Ammon's horn (tissue), 1 donor: ENCODE measurements at places on chromosomes 5 and 9.

DNA sequence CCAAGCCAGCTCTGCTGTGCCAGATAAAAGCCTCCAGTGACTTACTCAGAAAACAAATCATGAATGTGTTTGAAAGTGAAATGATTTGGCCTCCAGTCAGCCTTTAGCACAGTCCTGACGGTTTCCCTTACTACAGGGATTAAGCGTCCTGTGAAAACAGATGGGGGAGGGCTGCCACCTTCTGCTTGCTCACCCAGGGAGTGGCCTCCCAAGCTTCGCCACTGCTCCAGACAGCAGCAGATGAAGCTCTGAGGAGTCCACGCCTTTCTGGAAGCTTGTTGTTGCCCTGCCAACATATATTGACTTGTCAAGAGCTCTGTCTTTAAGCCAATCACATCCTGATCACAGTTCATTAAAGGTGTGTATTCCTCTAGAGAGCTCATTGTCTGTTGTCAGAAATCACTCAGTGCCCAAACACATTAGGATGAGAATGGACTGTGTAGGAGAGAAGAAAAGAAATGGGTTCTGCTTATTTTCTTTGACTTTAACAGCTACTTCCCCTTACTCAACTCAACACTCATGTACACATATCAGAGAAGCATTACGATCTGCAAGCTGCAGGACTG is 4.9 kb upstream of the FYB1 start:
- DNase-seq, result no peak

DNA sequence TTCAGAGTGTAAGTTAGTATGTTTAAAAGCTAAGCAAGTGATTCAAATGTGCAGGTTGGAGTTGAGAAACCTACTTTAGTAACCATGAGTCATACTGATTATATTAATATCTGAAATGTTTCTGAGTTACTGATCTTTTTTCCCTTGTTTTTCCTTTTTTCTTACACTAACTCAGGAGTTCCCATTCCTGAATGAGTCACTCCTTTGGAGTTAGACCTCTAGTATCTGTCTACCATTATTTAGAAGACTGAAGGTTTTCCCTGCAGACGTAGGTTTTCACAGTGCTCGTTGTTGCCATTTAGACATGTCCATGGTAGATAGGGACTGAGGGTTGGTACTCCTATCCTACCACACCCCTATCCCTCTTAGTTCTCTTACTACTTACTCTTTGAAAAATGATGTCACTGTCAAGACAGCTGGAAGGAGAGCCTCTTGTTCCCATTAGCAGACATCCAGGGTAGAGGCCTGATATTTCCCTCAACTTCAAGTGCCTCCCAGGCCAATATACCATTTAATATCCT is 20.2 kb downstream of the OCLN start:
- DNase-seq, result no peak

GRCh38 chr5:138649775-138650174 is 74.6 kb upstream of the HSPA9 start:
- no peak for DNase-seq

GRCh38 chr9:21286659-21287058 is 18.5 kb downstream of the IFNA5 start:
- DNase-seq, result no peak

DNA sequence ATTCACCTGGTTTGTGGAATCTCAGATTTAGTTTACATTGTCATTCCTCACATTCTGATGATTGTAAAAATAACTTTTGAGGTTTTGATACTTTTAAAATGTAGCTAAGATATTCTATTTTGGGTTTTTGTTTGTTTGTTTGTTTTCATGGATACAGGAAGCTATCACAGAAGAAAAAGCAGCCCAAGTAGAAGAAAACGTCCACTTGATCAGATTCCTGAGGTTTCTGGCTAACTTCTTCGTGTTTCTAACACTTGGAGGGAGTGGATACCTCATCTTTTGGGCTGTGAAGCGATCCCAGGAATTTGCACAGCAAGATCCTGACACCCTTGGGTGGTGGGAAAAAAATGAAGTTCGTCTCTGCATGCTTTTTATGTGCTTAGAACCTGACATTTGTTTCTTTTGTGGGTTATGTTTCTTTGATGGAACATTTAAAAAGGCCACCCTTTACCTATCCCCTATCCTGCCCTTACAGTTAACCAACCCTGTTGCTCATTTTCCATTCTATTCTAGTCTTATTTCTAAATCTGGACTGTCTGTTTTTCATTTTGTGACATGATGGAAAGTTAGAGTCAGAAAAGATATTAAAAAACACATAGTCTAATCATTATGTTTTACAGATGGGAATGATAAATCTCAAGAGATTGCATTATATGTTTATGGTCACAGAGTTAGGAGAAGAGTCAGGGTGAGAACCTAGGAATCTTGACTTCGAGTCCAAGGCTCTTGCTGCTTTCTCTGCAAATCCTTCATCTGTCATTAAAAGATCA is 163.7 kb downstream of the ALDH1A1 start:
- DNase-seq, result no peak

DNA sequence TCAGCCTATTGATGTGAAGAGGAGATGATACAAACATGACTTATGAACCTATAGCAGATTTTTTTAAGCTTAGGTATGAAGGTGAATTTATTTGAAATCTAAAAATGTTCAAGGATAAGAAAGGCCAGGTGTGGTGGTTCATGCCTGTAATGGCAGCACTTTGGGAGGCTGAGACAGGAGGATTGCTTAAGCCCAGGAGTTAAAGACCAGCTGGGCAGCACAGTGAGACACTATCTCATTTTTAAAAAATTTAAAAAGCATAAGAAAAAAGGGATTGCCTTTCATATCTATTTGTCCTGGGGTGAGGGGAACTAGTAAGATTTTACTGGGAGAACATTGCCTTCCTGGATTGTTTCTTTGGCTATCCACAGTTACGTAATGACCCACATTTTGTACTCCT is 40.8 kb upstream of the SRP19 start:
- DNase-seq, result no peak

DNA sequence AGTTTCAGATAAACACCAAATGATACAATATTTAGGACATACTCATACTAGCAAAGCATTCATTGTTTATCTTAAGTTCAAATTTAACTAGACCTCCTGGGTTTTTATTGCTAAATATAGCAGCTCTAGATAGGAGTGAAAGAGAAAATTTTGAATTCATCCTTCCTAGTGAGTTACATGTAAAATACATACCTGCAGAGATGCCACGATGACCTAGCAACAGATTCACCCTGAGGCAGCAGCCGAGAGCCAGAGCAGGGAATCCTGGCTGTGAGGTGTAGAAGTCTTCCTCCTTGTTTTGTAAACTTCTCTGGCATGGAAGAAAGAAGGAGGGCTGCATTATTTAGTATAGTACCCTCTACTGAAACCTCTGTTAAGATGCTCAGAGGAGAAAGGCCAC is 25.9 kb upstream of the GABRP start:
- DNase-seq, result no peak

GRCh38 chr9:69331444-69331843 is 6.4 kb downstream of the ENTREP1 start:
- no peak for DNase-seq

- DNase-seq, result no peak
Observed at GRCh38 chr5:132411304-132412013, 41.9 kb downstream of the SLC22A5 start.

DNA sequence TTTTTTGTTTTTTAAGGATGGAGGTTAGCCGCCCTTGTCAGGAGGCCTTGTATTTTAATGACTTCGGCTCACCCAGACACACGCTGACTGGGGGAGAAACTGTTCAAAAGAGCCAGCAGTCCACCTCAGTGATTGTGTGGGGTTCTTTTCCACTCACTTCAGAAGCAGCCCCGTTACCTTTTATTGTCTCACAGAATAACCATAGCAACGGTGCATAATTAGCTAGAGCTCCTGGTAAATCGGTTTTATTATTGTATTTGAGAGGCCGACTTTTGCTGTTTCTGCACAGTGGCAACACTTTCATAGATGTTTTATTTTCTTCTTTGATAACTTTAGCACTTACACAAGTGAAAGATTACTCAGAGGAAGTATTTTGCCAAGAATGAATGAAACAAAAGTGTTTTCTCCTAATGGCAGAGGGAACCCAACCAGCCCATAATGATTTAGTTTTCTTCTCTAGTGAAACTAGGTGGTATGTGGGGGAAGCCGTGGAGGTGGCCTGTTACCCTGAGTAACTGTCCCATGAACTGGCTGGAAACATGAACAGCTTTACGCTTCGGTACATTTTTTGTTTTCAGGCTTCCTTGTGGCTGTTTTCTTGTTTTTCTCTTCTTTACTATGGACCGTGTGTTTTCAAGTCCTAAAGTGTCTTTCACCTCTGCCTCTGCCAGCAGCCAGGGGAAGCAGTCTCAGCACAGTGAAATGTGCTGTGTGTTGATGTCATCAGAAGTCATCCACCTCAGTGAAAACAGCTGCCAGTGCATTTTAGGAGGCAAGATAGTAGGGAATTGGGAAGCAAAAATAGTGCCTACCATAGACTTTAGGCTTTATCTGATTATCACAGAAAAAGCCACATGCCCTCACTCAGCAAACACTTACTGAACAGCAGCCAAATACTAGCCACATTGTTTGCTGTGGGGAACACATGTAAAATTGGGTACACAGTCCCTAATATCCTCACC is 414.7 kb downstream of the KDM4C start:
- no peak for DNase-seq

- no peak for DNase-seq
Observed at GRCh38 chr9:94600258-94600657, 6.6 kb upstream of the FBP2 start.
